NCI-H1105 (cell line): ENCODE measurements at places on chromosomes 12 and 14.

DNA sequence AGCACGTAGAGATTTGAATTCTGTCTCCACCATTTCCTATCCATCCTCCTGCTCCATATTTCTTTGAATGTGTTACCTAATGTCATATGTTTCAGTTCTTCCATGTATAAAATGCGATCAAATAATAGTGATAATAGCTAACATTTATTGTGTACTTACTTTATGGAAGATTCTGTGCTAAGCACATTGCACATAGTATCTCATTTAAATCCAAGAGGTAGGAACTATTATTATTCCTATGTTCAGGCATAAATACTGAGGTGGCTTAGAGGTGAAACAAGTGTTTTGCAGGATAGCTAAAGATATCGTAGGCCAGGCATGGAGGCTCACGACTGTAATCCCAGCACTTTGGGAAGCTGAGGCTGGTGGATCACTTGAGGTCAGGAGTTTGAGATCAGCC is 17.5 kb upstream of the AICDA start:
- no peak for DNase-seq

DNA sequence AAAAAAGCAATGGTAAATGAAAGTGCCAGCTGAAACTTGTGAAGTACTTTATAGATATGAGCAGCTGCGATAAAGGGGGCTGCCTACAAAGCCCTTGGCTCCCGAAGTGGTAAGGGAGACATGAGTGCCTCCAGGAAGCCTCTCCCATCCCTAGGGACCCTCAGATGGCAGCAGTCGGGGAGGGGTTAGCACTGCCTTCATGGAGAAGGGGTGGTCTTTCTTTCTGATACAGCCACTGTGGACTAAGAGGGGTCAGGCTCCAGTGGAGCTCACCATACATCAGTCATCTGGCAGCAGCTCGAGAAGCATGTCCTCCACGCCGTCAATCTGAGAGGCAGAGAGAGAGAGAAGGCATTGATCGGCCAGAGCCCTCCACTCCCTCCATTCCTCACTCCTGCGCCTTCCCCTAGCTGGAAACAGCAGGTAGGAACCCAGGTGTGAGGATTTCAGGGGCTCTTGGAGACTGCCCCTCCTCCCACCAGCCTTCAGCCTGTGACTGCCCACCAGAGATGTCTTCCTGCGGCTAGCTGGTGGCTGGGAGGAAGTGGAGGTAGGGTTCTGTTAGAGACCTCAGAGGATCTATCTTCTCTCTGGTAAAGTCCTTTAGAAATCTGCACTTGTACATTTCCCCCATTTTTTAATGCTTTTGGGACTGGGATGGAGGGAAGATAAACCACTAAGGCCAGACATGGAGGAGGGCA is 2.3 kb downstream of the TCL1A start:
- no peak for DNase-seq

- no peak for DNase-seq
Observed at GRCh38 chr14:75254381-75254822, 24.2 kb upstream of the FOS start.

GRCh38 chr12:132899033-132899432 is 11.6 kb upstream of the CHFR start:
- no peak for DNase-seq

DNA sequence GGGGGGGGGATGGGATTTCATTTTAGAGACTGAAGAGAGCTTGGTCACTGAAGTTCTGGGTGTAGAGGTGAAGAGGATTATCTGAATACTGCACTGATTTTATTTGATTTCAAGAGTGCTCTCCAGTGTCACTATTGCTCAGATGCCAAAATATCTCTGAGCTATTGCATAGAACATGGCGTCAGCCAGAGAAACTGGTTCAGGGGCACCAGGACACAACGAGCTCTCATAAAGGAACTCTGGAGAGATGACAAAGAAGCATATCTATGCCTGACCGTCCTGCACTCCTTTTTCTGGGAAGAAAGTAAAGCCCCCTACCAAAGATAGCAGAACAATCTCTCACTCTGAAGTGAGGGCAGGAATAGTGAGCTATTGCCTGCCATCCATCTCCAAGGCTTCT is 2.0 kb downstream of the SLC7A8 start:
- DNase-seq, result no peak

DNA sequence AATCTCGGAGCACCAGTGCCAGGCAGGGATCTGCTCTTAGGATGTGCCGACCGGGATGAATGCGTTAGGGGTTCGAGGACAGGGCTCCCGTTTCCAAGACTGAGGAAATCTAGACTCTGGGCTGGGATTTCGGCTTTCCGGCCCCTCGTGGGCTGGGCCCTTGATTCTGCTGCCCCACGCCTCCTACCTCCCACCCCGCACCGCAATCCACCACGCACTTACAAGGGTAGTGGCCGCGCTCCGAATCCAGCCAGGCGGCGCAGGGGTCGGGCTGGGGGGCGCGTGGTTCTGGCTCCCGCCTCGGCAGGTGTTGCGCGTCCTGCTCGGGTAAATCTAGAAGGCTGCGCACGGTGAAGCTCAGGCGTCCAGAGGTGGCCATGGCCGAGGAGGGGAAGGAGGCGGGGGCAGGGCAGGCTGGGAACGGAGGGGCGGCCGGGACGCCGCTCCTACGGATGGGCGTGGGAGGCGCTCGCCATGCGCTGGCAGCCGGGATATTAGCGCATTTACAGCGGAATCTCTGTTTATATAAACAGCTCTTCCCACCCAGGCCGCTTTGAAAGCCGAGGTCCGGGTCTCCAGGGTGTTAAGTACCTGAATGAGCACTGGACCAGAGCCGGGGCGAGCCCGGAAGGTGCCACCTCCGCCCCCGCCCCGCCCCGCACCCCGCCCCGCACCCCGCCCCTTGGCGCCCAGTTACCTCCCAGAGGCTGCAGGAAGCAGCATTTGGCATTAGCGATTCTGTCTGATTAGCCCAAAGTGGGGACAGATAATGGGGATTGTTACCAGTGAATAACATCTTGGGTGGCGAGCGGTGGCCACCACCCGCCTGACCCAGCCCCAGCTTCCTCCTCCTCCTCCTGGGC is at the start of gene NKX2-8:
TSS of gene NKX2-8 (minus strand) at position 604 of the 863 bp plus-strand sequence. CDS start at position 379, 225 bp downstream.
- peak; percentile 22 for DNase-seq

- no peak for DNase-seq
Observed at GRCh38 chr12:47787596-47788319, 14.7 kb downstream of the SLC48A1 start.

- DNase-seq, result no peak
Observed at GRCh38 chr12:111642681-111643426, 42.9 kb downstream of the BRAP start.

GRCh38 chr12:106190581-106190980 is 51.8 kb upstream of the NUAK1 start:
- no peak for DNase-seq

- DNase-seq, result no peak
Observed at GRCh38 chr14:51789596-51789995, 70.8 kb upstream of the GNG2 start.

GRCh38 chr12:130097798-130098255 is 64.4 kb upstream of the FZD10 start:
- DNase-seq, result no peak

GRCh38 chr12:53980802-53981496 is 4.0 kb upstream of the HOXC10 start:
- DNase-seq, result no peak

- no peak for DNase-seq
Observed at GRCh38 chr14:40393143-40393542, 960.9 kb upstream of the FBXO33 start.
